ENCODE measurements at places on chromosomes 3 and 15.

GRCh38 chr3:16884084-16884747 lies 539 bp upstream of the PLCL2 start:
- peak; percentile 32 for DNase-seq

DNA sequence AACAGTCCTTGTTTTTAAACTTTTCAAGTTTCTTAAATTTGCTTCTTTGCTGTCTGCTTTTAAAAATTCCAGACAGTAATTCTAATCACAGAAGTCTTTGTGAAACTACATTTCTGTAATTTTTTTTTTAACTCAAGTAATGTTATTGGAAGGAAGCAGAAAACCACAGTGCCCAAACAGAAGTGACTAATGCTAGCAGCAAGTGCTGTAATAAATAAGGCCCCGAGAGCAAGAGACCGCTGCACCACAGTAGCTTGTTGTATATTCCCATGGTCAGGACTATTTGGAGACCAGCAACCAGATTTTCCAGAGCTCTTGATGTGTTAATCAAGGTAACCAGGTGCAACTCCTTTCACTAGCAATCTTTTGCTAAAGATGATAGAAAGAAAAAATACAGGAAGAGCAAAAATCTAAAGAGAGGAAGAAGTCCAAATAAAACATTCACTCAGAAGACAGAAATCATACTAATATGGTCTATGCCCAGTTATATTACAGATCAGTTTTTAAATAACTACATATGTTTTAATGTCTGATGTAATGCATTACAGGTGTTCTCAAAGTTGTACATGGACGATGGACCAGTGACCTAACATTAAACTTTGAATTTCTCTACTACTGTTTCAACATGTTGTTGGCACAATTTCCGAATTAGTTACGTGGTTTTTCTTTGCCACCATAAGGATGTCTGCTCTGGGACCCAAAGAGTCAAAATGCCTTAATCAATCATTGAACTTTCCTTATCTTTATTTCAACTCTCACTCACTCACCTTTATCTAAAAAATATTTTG lies 36.4 kb downstream of the WWTR1 start:
- peak; percentile 63 for DNase-seq

DNA sequence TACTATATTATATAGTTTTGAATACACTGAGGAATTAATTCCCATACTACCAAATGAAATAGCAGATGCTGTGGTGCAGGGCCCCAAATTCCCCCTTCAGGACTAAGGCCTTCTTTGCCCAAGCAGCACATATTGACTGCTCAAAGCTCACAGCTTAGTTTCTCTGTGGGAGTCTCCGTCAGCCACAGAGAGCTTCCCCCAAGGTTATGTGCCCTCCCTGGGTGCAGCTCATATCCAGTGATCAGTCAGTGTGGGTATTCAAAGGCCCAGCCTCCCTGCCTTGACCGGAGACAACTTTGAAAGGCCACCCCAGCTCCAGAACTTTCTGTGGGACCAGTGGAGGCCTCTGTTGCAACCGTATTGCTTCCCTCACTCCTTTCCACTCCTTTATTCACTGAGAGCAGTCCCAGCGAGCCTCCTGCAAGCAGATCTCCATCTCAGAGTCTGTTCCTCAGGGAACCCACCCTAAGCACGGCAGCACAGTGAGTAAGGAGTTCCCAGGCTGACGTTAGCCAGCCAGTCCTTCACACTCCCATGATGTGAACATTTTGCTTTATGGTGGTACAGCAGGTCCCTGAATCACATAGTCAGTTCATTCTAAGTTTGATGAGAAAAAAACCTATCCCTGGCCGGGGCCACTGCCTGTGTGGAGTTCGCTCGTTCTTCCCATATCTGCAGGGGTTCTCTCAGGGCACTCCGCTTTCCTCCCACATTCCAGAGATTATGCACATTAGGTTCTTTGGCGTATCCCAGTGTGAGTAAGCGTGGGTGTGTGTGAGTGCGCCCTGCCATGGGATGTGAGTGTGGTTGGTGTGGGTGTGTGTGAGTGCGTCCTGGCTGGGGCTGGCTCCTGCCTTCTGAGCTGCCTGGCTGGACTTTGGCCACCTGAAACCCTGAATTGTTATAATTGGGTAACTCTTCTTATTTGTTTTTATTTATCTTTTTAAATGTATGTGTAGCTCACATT lies 64.4 kb upstream of the PPARG start:
- DNase-seq, result peak; percentile 9

GRCh38 chr15:48761393-48762158 lies 49.3 kb downstream of the CEP152 start:
- DNase-seq, result no peak

DNA sequence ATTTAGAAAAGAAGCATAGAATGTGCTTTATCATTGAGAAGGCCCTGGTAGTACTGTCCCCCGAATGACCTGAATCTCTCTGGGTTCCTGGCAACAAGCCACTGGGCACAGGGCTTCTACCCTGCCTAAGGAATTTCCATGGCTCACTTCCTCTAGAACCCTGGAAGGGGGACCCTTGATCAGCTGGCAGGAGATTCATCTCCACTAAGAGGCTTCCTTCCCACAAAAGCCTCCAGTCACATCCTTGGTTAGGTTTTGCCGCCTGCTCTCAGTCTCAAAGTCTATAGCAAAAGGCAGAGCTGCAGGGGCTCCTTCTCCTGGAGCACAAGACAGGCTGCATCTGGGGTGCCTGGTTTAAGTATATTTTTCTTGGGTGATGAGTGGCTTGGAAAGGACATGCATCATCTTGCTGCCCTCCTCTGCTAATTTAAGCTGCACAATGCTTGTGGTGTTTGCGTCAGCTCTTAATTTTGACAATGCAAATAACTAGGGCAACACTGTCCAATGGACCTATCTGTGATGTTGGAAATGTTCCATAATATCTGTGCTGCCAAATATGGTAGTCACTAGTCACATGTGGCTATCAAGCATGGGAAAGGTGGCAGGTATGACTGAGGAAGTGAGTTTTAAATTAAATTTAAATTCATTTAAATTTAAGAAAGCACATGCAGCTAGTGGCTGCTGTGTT lies 33.4 kb upstream of the RARRES1 start:
- DNase-seq, result no peak

- no peak for DNase-seq
These were observed 317.0 kb downstream of the GABRB3 start for GRCh38 chr15:26455828-26456227.

- no peak for DNase-seq
These were observed 29.6 kb downstream of the MGLL start for GRCh38 chr3:127792541-127793292.

DNA sequence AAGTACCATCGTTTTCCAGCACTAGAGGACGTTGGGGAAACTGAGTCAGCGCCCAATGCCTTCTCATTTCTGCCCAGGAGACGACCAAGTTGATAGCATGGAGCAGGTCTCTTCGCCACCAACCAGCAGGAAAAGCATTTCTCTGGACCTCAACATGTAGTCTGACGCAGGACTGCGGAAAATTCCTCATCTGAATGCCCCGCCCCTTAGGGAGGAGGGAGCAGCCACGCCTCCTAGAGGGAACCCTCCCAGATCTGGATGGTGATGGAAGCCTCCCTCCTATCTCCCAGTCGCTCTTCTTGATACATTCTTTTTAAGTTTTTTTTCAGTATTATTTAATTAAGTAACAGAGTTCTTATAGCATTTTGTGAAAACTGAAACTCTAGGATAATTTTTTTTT lies 17.4 kb upstream of the MINDY4B start:
- DNase-seq, result no peak

- DNase-seq, result no peak
These were observed 129.7 kb downstream of the NFKBIZ start for GRCh38 chr3:101979033-101979432.

DNA sequence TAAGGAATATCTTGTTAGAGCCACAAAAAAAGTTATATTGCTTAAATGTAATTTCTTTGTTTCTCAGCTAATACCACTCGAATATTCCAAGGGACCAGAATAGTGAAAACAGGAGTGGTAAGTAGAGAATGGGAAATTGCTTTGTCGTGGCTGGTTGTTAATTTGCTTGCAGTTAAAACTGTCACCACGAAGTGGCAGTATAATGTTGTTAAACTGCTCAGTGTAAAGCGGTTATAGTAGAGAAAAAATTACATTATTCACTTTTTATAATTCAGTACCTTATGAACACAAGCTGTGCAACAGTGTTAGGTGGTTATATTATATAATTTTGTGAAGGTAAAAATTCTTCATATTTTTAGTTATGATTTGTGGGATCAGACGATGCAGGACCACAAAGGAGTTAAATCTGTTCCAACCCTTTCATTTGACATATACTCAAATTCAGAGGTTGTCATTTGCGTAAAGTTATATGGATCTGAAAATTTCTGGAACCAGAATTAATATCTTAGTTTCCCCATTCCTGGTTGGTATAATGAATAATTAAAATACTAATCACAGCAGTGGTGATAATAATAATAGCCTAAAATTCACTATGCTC lies 171.8 kb downstream of the FEZF2 start:
- DNase-seq, result peak; percentile 41

All from inflammatory macrophage (primary cell).